ENCODE measurements at places on chromosomes 4 and X.

DNA sequence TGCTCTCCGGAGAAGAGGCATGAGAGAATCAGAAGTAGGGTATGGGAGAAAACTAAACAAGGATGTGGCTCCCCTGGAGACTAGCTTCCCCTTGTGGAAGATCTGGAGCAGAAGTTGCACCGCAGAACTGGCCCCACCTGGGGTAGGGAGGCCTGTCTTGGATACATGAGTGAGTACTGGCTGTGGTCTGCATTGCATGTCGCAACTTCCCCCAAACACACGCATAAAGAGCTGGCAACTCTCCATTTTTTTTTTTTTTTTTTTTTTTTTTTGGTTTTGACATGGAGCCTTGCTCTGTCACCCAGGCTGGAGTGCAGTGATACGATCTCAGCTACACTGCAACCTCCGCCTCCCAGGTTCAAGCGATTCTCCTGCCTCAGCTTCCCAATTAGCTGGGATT lies 119.9 kb downstream of the EGF start:
- DNase-seq, result no peak

DNA sequence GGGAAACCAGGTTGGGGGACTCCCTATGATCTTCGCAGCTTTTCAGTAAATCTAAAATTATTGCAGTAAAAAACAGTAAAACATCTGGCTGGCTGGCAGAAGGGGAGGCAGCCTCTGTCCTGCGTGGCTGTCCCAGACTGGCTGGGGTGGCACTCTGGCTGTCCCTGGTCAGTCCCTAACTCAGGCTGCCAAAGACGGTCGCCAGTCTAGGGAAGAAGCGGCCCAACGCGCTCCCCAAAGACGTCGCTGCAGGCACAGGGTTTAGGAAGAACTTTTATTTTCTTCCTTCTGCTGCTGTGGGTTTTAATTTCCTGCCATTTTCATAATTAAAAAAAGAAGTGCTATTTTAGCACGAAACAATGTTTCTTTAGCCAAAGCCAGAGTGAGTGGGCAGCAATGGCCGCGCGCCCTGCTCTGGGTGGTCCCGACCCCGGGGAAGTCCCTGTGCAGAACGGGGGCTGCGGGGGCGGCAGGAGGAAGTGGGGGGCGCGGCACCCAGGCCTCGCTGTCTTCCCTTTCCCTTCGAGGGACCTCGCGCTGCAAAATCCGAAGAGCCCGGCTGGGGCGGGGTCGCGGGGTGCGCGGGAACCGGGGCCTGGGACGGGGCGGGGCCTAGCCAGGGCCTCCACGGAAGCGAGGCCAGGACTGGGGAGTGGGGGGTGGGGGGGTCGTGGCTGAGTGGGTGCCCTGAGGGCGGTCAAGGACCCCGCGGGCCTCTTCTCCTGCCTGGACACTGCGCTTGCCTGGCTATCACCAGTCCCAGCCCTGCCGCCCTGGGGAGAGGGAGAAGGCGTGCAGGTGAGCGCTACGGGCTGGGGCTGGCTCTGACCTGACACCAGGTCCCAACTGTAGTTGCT lies 6.3 kb upstream of the LETM1 start:
- no peak for DNase-seq

- no peak for DNase-seq
These were observed 167.5 kb upstream of the SLC7A11 start for GRCh38 chr4:138409670-138410069.

DNA sequence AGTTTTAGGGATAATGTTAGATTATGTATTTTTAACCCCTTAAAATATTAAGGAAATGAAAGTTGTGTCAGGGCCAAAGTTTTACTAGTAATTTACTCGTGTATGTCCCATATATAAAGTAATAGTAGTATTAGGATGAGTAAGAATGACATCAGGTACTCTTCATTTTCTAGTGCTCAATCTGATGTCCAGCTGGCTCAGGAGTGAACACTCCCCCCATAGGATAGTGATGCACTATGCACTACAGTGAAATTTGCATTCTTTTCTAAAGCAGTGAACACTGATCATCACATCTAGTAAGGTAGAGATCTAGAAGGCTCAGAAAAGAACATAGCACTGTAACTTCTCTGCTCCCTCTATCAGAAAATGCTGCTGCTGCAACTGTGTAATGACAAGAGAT lies 409.7 kb downstream of the GLUD2 start:
- DNase-seq, result no peak

DNA sequence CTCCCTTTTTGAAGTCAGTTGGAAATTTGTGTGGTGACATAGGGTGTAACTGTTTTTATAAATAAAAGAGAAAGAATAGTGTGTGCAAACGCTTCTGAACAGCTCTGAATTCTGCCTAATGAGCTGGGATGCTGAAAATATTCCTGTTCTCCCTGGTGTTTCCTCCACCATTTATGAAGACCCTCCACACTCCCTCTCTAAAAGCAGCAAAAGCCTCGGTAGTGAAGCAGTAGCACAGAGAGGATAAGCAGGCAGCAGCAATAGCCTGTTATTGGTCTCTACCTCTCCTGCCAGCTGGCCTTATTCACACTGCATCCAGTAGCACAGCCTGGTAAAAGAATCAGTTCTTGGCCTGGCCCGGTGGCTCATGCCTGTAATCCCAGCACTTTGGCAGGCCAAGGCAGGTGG lies 406.1 kb downstream of the IQCM start:
- no peak for DNase-seq

- no peak for DNase-seq
These were observed 31.8 kb upstream of the PDLIM5 start for GRCh38 chr4:94419956-94420355.

DNA sequence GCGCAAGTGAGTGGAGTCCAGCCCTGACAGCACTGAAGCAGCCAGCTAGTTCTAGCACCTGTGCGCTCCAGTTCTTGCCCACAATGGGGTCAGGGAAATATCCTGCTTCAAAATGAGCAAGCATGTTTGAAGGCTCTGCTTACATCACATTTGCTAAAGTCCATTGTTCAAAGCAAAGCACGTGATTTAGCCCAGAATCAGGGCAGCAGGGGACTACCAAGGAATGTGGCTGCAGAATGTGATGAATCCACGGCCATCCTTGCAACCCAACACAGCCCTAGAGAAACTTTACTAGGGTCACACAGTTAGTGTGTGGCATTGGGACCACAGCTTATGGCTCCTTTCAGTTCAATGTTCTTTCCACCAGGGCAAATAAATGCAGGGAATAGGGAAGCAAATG lies 47.3 kb upstream of the SMIM31 start:
- no peak for DNase-seq

DNA sequence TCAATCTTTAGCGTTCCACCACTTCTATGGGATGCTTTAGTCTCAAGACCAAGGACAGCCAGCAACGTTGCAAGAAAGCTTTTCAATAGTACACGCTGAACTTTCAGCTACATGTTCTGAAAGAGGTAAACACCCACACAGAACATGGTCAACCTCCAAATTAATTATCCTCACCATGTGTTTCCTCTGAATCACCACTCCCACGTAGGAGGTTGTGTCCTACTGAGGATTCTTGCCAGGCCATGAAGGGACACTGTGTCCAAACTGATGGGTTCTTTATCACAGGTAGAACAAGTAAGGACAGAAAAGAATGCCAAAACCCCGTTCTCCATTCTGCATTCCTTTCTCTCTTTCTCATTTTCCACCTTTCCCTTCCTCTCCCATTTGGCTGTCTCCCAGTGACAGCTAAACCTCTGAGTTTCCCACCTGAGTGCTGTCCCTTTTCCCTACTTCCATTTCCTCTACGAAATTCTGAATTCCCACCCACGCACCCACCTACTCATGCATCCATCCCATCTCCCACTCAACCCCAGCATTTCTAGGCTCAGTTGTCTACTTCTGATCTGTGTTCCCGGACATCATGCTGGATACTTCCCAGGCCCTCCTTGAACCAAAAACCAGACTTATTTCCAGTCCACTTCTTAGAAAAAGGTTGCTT lies 29.0 kb upstream of the GPM6B start:
- DNase-seq, result no peak

DNA sequence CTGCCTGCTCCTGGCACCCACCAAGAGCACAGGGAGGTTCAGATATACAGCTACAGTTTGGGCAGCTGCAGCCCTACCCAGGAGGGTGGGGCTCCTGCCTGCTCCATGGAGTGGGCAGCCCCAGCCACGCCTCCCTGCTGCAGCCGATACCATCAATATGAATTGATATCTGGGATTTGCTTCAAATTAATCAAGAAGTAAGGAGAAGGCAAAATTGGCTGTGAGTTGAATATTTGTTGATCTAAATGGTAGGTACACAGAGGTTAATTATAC lies 31.2 kb upstream of the ZNF280C start:
- DNase-seq, result no peak

- no peak for DNase-seq
These were observed 91.9 kb downstream of the SEL1L3 start for GRCh38 chr4:25770847-25771246.

DNA sequence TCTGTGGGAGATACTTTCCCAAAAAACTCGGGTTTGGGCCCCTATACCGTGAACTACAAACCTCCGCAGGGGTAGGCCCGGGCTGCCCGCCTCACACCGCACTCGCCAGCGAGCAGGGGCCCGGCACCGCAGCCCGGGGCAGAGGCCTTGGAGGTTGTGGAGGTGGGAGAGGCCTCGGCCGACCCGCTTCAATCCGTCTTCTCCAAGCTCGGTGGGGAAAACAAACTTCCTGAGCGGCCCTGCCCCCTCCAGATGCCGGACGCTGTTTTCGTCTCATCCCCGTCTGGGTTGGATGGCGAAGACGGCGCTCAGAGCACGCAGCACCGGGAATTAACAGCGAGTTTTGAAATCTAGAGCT lies 442 bp upstream of the MCUB start:
- no peak for DNase-seq

- DNase-seq, result no peak
These were observed 2.8 kb upstream of the LGI2 start for GRCh38 chr4:25033526-25033925.

- peak; percentile 7 for DNase-seq
These were observed 82.4 kb upstream of the PACRGL start for GRCh38 chr4:20617678-20618396.

DNA sequence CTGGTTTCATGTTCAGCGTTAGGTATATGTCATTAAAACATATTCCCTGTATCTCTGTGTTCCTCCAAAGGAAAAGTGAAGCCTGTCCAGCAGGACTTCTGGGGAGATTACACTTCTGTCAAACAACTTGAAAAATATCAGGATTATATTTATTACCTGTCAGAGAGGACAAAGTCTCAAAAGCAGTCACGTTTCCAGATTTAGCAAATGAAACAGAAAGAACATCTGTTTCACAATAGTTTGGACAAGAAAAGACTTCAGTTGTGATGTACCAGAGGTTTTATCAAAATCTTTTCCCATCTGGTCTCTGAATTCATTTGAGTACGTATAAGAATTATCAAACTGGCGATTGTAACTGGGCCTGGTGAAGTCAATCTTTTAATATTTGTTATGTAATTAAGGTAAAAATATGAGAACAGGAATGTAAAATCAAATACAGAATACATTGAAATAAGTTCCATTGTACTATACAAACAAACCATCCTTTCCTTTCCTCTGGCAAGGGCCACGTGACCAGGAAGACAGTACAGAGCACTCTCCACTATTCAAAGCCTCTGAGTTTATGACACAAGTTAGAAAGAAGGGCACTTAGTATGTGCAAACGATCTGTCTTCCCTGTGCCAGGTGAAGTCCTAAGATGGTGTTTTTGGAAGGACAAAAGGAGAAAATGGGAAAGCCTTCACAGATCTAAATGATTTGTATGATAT lies 3.2 kb downstream of the CASP3 start:
- no peak for DNase-seq

DNA sequence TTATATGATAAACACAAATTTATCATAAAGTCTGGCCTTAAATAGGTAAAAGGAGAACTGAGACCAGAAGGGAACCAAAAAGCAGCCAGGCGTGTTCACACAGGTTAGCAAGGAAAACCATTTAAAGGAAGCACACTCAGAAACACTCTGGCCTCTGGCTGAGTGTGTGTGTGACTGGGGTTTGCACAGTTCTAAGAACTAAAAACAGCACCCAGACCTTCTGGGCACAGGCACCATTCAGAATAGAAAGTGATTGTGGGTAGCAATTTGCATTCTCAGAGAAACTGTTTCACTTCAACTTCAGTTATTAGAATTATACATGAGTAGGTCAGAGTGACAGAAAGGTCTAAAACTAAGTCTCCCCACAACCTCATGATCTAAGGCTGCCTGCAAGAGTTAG lies 10.0 kb downstream of the GPR82 start:
- DNase-seq, result no peak

GRCh38 chr4:3760841-3761240 lies 5.3 kb upstream of the ADRA2C start:
- no peak for DNase-seq
